ENCODE measurements at places on chromosomes 7 and 10.
A peak's percentile ranks its signal among the peaks of the same experiment; 100 is the strongest.

DNA sequence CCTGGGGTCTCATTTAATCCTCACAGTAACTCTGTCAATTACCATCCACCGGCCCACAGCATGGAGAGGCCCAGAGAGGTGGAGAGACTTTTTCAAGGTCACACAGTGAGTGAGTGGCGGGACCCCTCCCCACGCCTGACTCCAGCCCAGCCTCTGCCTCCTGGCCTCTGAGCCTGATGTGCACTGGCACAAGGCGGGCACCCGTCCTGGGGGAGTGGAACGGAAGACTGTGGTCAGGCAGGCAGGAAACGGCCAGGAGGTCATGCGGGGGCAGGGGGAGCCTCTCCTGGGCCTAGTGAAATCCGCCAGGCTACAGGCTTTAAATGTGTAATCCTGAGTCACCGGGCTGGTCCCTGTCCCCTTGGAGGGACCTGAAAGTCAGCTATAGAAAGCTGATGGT lies 32.2 kb downstream of the ZCCHC24 start:
- no peak for DNase-seq

- no peak for DNase-seq
Measured at GRCh38 chr10:89552213-89552612, 16.8 kb upstream of the SLC16A12 start.

DNA sequence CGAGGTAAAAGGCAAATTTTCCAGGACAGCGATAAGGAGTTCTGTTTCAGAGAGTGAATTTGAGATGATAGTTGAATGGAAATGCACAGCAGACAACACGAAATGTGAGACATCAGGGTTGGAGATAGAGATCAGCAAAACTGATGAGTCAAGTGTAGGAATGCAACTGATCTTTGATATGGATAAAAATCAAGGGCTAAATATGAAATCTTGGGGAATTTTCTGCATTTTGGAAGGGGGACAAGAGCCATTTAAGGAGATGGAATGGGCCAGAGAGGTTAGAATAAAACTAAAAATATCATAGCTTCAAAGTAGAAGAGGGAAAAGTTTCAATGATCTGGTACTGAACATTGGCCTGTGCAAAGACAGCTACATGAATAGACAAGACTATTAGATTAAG lies 11.5 kb downstream of the CISD1 start:
- DNase-seq, result no peak

DNA sequence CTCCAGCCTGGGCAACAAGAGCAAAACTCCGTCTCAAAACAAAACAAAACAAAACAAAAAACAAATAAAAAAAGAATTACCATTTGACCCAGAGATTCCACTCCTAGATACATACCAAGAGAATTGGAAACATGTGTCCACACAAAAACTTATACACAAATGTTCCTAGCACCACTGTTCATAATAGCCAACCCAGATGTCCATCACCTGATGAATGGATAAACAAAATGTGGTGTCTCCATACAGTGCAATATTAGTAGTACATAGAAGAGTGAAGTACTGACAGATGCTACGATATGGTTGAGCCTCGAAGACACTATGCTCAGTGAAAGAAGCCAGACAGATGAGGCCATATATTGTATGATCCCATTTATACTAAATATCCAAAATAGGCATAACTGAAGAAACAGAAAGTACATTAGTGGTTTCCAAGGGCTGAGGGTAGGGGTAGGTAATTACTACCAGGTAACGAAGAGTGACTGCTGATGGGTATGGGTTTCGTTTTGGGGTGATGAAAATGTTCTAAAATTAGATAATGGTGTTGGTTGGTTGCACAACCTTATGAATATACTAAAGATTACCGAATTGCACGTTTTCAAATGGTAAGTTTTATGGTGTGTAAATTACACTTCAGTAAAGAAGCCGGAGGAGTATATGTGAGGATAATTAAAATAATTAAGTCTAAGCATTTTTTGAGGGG lies 20.0 kb downstream of the MYO1G start:
- DNase-seq, result no peak

GRCh38 chr7:50159154-50159553 lies 66.1 kb upstream of the ZPBP start:
- no peak for DNase-seq

- DNase-seq, result no peak
Measured at GRCh38 chr10:11344550-11344949, 266.9 kb downstream of the USP6NL start.

DNA sequence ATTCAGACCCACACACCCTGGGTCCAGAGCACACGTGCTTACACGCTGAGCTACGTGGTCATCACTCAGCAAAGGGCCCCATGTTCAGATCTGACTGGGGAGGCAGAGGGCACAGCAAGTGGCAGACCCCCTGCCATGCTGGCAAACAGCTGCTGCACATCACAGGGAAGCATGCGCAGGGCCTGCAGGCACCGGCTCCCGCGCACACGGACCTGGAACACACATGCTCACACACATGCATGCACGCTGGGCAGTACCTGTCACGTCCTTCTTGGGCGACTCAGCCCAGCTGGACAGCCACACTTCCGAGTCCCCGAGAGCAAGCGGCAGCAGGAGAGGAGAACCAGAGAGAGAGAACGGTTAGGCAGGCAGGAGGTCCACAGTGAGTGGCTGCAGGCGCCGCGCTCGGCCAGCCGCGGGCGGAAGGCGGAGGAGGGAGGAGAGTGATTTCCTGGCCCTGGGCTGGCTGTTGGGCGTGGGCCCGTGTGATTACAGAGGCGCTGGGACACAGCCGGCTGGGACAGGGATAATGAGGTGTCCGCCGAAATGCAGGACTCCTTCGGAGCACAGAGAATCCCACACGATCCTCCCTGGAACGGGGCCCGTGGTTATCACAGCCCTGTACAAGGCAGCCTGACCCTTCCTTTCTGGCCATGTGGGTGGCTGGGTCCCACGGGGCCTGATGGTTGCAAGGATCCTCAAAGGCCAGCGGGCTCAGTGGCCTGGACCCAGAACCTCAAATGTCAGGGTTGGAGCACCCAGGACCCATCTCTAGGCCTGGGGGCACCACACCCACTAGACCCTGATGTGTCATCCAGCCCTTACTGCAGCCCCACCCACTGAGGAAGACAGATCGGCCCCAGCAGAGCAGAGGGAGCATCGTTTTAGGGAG lies 175.1 kb downstream of the NEURL1 start:
- no peak for DNase-seq

DNA sequence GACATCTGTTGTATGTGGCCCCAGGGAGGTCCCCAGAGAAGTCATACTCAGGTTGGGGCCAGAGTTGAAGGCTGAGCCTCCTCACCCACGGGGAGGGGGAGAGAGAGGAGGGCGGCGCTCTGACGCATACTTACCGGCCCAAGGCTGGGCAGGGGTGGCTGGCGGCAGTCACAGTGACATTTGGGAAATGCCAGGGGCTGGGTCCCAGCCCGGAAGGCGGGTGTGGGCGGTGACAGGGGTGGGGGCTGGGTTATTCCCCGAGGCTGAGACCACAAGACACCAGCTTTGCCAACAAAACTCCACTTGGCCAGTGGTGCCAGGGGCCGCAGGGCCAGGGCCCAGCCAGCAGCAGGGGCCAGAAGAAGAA lies 41.1 kb downstream of the RASGEF1A start:
- DNase-seq, result peak; percentile 33

DNA sequence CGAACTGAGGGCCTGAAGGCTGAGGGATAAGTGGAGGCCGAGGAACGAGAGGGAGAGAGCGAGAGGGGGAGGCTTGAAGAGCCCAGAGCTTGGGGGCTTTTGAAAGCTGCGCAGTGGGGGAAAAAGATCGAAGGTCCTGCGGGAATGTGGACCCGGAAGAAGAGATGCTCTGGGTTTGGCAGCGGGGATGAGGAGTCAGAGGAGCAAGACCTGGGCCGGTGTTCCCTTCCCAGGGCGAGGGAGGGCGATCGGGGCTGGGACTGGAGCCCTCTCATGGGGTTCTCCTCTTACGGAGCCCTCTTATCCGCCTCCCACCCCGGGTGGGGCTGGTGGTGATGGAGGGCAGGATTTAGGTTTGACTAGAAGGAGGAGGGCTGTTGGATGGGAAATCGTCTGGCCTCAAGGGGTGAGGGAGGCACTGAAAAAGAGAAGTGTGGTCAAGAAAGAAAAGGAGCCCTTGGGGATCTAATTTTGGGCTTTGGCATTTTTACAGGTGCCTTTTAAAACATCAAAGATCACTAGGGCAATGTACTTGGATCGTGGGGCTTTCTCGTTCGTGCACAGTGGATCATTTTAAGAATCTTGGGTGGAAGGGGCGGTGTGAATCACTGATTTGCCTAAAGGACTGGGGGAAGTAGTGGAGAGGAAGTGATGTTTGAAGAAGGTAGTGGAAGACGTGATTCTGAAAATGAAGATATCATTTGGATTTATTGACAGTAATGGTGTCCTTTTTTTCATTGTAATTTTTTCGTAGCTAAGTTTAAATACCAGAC lies 637 bp downstream of the SAMD8 start:
- peak; percentile 42 for DNase-seq

DNA sequence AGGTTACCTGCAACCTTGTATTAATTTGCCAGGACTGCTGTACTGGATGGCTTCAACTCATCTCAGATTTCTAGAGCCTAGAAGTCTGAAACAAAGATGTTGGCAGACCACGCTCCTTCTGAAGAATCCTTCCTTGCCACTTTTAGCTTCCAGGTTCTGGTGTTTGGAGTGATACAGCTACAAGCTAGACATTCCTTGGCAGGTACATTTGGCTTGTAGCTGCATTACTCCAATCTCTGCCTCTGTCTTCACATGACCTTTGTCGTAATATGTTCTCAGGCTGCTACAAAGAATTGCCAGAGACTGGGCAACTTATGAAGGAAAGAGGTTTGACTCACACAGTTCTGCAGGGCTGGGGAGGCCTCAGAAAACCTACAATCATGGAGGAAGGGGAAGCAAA lies 146.3 kb downstream of the GALNT17 start:
- no peak for DNase-seq

DNA sequence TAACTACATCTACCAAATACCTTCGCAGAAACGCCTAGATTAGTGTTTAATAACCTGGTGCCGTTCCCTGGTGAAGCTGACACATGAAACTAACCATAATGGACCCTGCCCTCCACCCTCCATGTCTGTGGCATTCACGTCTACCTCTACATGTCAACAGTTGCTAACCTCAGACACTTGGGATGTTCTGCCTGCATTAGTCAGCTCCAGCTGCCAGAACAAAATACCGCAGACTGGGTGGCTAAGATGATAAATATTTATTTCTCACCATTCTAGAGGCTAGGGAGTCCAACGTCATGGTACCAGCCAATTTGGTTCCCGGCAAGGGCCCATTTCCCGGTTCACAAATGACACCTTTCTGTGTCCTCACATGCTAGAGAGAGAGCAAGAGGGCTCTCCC lies 118.5 kb upstream of the CHST15 start:
- no peak for DNase-seq

- DNase-seq, result no peak
Measured at GRCh38 chr10:79984851-79985250, 35.9 kb upstream of the SFTPD start.

GRCh38 chr7:94212160-94212559 lies 182.5 kb upstream of the COL1A2 start:
- no peak for DNase-seq

DNA sequence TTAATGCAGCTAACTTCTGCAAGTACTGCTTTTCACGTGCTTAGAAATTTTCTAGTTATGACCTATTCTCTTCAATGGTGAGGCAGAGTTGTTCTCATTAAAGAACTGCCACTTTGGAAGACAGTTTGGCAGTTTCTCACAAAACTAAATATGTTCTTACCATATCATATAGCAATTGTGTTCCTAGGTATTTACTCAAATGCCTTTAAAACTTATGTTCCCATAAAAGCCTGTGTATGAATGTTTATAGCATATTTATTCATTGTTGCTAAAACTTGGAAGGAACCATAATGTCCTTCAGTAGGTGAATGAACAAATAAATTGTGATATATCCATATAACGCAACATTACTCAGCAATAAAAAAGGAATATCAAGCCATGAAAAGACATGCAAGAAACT lies 555.1 kb upstream of the POT1 start:
- no peak for DNase-seq

DNA sequence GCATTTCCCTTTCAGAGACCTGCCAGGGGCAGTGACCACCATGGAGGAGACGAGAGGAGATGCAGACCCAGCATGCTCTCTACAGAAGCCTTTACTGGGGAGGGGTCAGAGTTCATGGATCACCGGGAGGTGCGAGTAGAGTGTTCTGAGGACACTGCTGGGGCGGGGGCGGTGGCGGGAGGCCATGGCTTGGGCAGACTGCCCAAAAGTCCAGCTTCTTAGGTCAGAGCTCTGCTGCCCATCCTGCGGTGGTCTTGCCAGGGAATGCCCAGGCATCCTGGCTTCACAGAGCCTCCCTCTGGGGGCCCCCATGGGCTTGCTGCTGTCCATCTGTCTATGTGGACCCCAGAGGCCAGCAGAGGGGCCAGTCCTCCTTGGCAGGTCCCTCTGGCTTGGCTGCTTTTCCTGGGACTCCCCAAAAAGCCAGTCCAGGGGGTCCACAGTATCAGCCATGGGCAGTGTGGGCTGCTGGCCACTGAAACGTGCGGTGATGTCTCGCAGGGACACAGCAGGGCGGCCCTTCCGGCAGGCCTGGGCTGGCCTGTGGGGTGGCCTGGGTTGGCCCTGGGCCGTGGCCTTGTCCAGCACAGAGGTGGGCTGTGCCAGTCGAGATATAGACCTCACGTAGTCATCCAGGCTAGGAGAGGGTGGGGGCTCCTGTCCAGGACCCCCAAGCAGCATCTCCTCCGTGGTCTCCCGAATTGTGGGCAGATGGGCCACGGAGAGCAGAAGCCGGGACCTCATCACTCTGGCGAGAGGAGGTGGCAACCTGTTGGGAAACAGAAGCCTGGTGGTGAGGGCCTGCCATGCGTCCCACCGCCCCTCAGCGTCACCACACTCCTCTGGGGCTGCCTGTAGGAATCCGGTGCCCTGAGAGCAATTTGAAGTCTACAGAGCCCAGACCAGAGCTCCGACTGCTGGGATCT lies 1.1 kb downstream of the DEPP1 start:
- no peak for DNase-seq

DNA sequence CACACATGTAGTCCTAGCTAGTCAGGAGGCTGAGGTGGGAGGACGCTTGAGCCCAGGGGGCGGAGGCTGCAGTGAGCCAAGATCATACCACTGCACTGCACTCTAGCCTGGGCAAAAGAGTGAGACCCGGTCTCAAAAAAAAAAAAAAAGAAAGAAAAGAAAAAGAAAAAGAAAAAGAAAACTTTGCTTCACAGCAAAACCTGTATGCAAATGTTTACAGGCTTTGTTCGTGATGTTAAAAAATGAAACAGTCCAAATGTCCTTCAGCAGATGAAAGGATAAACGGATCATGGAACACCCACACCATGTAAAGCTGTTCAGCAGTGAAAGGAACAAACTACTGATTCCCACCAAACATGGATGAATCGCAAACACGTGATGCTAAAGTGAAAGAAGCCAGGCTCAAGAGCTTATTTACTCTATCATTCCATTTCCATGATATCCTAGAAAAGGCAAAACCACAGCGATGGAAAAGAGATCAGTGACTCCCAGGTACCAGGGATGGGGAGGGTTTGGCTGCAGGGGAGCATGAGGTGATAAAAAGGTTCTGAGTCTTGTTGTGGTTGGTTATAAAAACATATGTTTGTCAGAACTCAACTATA lies 15.1 kb downstream of the LRRC20 start:
- no peak for DNase-seq

Measured in activated T-cell treated with anti-CD3 and anti-CD28 coated beads for 4 hours (primary cell).